Stomach (tissue), 19 donors: ENCODE measurements at places on chromosomes 11 and 22.

GRCh38 chr11:59558270-59558643, 46.9 kb downstream of the OR4D9 start:
- peaks cover 18% of the 10 kb centered on the region for H3K4me1 ChIP-seq
- H3K27me3 ChIP-seq = no peaks in the 10 kb centered on the region
- no peak overlapping the region for H3K4me3 ChIP-seq
- H3K36me3 ChIP-seq = no peaks in the 10 kb centered on the region
- no peak for DNase-seq

- no peak overlapping the region for H3K27ac ChIP-seq
- H3K27me3 ChIP-seq = no peaks in the 10 kb centered on the region
- H3K36me3 ChIP-seq = no peaks in the 10 kb centered on the region
- no peak for DNase-seq
- no peaks in the 10 kb centered on the region for H3K4me1 ChIP-seq
- H3K4me3 ChIP-seq = no peak overlapping the region
Observed at GRCh38 chr11:3817181-3817800, 8.9 kb downstream of the PGAP2 start.

DNA sequence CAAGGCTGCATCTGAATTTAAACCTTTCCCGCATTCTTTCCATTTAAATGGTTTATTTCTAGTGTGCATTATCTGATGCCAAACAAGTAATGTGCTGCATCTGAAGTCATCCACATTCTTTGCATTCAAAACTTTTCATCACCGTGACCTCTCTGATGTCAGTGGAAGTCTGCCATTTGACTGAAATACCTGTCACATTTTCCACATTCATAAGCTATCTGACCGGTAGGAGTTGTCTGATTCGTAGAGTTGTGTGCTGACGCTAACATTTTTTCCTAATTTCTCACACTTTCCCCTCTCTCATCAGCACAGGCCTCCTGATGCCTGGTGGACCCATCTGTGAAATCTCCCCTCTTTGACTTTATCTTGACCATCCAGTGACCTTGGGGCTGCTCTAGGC, 79.9 kb upstream of the BARX2 start:
- H3K4me1 ChIP-seq = no peaks in the 10 kb centered on the region
- peaks cover 3% of the 10 kb centered on the region for H3K27me3 ChIP-seq
- no peak for DNase-seq

- DNase-seq = no peak
- no peak overlapping the region for H3K27ac ChIP-seq
- no peaks in the 10 kb centered on the region for H3K36me3 ChIP-seq
- no peaks in the 10 kb centered on the region for H3K27me3 ChIP-seq
- H3K4me3 ChIP-seq = no peak overlapping the region
- H3K4me1 ChIP-seq = no peaks in the 10 kb centered on the region
Observed at GRCh38 chr11:80462211-80462610, 1021.4 kb upstream of the TENM4 start.

GRCh38 chr22:44395118-44396005, 82.6 kb upstream of the SHISAL1 start:
- H3K27ac ChIP-seq = no peak overlapping the region
- H3K4me1 ChIP-seq = peaks cover 6% of the 10 kb centered on the region
- no peaks in the 10 kb centered on the region for H3K36me3 ChIP-seq
- DNase-seq = peak; percentile 17
- H3K4me3 ChIP-seq = no peak overlapping the region

DNA sequence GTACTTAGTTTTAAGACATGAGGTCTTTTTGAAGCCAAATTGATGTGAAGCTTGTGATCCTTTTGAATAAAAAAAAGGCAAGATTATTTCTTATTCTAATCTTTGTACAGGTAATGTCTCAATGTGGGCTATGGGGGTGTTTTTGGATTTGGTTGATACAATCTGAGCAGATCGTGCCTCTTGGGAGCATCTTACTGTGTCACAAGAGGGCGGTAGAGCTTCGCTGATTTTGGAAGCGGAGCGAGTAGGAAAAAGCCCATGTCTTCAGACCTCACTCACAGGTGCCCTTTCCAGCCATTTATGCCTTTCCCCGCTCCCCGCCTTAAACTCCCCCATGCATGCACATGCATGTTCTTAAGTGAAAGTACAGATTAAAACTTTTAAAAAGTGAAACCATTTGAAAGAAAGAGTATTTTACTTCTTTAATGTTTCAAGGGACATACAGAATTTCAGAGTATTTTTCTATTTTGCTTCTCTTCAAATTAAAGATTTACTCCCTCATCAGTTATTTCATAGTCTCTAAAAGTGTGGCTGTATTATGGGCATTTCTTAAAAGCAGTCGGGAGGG, 18.8 kb downstream of the DDX25 start:
- H3K36me3 ChIP-seq = no peaks in the 10 kb centered on the region
- H3K27ac ChIP-seq = no peak overlapping the region
- no peak overlapping the region for H3K4me3 ChIP-seq
- DNase-seq = peak; percentile 92
- peaks cover 52% of the 10 kb centered on the region for H3K27me3 ChIP-seq
- no peaks in the 10 kb centered on the region for H3K4me1 ChIP-seq

DNA sequence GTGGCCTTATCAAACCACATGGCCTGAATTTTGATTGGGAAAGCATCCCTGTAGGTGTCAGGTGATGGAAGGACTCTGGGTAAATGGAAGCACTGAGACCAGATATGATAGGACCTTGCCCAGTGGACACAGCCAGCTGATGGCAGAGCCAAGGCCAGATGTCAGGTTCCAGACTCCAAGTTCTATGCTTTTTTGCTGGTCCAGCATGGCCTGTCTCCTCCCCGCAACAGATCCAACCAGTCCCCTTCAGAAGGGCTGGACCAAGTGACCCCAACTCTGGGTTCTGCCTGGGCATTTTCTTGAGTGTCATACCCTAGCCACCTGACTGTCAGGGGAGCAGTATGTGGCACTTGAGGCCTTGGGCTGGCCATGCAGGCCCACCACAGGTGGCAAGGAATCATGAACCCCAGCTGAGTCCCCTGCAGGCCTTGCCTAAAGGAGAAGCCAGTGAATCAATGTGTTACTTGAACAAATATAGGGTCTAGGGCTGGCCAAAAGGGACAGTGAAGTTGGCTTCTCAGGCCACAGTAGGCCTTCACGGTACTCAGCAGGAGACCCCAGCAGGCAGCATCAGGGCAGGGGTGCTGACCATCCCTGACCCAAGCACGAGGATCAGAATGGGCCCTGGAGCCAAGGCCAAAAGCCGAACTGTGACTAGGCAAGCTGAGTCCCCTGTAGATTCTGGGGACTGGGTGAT, 27.1 kb downstream of the KCNQ1OT1 start:
- H3K27ac ChIP-seq = no peak overlapping the region
- H3K4me3 ChIP-seq = no peak overlapping the region
- no peaks in the 10 kb centered on the region for H3K27me3 ChIP-seq
- peaks cover 15% of the 10 kb centered on the region for H3K4me1 ChIP-seq
- DNase-seq = no peak

GRCh38 chr11:111167666-111168065, 77.9 kb upstream of the POU2AF2 start:
- no peaks in the 10 kb centered on the region for H3K36me3 ChIP-seq
- no peaks in the 10 kb centered on the region for H3K27me3 ChIP-seq
- no peaks in the 10 kb centered on the region for H3K4me1 ChIP-seq
- no peak overlapping the region for H3K4me3 ChIP-seq

- DNase-seq = no peak
- H3K4me1 ChIP-seq = peaks cover 12% of the 10 kb centered on the region
- no peak overlapping the region for H3K27ac ChIP-seq
- no peaks in the 10 kb centered on the region for H3K36me3 ChIP-seq
- peaks cover 7% of the 10 kb centered on the region for H3K27me3 ChIP-seq
Observed at GRCh38 chr11:62917906-62918502, 3.2 kb downstream of the CHRM1 start.

DNA sequence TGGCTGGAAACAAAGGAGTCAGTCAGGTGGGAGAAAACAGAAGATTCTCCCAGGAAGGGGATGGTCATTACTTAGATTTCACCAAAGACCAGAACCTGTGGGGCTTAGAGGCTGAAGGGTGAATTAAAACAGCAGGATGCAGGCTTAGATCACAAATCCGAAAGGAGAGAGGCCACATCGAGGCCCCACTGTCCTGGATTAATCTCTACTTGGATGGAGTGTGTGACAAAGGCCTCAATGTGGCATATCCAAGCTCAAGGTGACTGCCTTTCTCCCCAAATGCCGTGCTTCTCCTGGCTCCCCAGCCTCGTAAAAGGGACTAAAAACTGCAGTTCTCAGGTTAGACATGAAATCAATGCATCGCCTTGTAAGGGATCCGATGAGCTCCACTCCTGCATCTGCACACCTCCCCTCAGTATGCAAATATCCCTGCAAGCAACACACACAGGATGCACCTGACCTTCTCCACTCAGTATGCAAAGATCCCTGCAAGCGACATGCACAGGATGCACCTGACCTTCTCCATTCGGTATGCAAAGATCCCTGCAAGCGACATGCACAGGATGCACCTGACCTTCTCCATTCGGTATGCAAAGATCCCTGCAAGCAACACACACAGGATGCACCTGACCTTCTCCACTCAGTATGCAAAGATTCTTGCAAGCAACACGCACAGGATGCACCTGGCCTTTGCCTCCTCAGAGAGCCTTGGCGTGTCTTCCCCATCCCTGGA, 447.4 kb downstream of the BRD1 start:
- H3K27me3 ChIP-seq = peaks cover 55% of the 10 kb centered on the region
- no peaks in the 10 kb centered on the region for H3K36me3 ChIP-seq
- no peaks in the 10 kb centered on the region for H3K4me1 ChIP-seq
- no peak overlapping the region for H3K27ac ChIP-seq

GRCh38 chr11:100208207-100208606, 478.9 kb upstream of the ARHGAP42 start:
- H3K27me3 ChIP-seq = no peaks in the 10 kb centered on the region
- no peak for DNase-seq
- no peak overlapping the region for H3K27ac ChIP-seq

DNA sequence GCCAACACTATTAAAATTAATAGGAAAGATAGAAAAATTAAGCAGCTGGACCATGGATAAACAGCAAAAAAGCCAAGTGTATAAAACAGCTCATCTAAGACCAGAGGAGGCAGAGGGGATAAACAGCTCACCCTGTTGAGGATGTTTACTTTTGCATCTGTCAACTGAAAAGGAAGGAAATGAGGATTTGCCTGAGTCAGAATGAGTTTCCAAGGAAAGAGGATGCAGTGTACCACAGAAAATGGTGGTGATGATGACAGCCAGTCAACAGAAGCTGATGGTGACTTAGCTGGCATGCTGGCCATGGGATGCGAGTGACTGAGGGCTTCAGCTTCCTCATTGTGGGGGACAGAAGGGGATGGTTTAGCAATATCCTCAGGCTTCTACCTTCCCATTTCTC, 183.5 kb downstream of the KIRREL3 start:
- no peak overlapping the region for H3K4me3 ChIP-seq
- H3K27ac ChIP-seq = no peak overlapping the region
- H3K36me3 ChIP-seq = no peaks in the 10 kb centered on the region

DNA sequence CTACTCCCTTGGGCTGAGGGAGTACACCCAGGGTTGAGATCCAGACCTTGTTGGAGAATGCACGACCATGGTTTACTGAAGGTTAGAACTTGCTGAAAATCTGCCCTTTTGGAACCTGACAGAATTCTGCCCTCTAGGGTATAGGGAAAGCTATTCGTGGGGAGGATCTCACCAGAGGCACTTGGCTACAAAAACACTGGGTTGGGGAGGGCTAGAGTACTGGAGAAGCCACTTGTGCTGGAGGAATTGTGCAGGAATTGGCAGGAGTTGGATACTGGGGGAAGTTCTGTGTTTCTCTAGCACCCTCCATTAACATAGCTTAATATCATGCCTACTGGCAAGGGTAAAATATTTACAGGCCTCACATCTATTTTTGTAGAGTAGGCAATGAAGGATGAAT, 55.8 kb downstream of the PPME1 start:
- no peaks in the 10 kb centered on the region for H3K4me1 ChIP-seq
- peaks cover 35% of the 10 kb centered on the region for H3K36me3 ChIP-seq
- no peak for DNase-seq
- no peaks in the 10 kb centered on the region for H3K27me3 ChIP-seq
- no peak overlapping the region for H3K4me3 ChIP-seq
- H3K27ac ChIP-seq = no peak overlapping the region
